Activated T-cell treated with anti-CD3 and anti-CD28 coated beads for 24 hours (primary cell): ENCODE measurements at places on chromosomes 6 and 20.

GRCh38 chr6:134740473-134741199 is 209.3 kb downstream of the ALDH8A1 start:
- no peak for DNase-seq

- DNase-seq: no peak
These were observed 58.7 kb downstream of the SNX5 start for GRCh38 chr20:17909869-17910321.

DNA sequence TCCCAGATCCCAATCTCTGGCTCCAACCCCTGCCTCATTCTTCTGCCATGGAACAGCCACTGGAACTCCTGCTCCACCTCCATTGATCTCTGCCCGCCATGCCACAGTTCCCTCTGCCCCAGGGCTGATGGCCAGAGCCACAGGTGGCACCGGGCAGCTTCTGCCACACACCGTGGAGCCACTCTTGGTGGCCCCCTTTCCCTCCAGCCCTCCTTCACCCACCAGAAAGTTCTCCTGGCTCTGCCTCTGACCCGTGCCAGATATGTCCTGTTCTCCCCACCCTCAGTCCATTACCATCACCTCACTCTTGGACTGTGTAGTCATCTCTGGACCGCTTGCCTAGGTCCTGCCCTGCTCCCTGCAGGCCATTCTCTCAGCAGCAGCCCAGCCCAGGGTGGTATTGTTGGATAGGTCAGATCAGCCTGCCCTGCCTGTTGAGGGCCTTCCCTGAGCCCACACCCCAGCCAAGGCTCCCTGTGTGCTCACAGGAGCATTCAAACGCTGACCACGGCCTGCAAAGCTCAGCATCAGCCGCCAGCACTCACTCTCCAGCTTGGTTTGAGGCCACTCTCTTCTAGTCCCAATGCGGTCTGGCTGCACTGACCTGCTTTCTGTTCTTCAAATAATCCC is 16.8 kb upstream of the SYNDIG1 start:
- no peak for DNase-seq

DNA sequence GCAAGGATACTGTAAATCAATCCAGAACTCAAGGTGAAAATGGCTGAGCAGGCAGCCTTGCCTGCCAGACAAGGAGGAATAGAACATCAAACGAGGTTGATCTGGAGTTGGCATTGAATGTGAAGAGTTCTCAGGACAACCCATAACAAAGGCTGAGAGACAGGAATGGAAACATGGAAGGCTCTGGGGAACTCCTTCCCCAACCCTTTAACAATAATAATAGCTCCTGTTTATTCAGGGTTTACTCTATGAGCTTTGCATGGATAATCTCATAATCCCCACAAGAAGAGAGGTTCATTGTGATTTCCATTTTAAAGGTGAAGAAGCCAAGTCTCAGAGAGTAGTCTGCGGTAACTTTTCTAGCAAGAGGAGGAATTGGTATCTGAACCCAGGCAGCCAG is 151.7 kb downstream of the SOD2 start:
- no peak for DNase-seq

DNA sequence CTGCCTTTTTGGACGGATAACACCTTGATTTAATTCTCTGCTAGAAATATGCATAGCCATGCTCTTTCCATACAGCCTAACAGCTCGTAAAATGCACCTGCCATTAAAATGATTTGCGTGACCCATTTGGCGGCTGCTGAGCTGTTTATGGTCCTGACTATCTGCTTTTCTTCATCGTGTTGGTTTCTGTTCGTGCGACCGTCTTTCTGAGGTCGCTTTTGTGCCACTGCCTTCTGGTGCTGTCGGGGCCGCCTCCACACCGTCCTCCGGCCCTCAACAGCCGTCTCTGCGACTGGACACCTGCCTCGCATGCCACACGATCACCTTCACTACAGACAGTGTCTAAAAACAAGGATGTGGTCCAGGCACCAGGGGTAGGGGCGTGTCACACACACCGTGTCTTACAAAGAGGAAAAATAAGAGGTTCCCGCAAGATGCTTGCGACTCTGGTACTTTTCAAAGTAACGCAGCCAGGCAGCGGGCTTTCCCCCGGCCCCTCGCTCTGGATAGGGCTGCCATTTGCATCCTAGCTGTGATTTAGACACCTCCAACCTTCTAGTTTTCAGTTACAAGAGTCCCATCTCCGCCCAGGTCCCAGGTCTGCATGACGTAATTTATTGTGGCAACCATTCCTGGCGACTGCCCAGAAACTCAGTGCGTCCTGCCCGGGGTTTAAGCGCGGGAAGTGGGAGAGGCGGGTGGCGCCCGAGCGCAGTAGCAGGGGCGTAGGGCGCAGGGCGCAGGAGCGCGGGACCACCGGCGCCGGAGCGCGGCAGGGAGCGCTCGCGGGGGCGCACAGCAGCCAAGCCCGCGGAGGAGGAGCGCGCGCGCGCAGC is at the start of gene STMND1:
STMND1 (plus strand) TSS at position 629 of the 836 bp plus-strand sequence. CDS start 208 bp downstream, outside the sequence.
- no peak for DNase-seq

- no peak for DNase-seq
These were observed 287.2 kb downstream of the QKI start for GRCh38 chr6:163701762-163702161.

GRCh38 chr6:31203345-31203979 is 33.0 kb upstream of the POU5F1 start:
- peak; percentile 61 for DNase-seq

- no peak for DNase-seq
These were observed 83.2 kb upstream of the PAX1 start for GRCh38 chr20:21622097-21622857.

DNA sequence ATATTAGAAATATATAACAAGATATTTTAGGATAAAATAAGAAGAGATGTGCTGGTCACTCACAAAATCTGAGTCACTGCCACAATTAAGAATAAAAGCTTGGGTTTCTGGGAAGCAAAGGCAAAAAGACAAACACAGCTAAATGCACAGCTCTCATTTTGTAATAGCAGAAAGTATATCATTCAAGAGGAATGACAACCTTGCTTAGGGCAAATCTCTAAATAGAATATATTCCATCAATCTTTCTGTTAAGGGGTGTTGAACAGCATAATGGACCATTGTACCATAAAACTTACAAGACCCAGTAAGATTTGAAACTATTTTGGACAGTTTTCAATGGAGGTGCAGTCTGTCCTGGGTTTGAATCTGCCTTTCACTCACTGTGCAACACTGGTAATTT is 464.9 kb upstream of the SOX4 start:
- DNase-seq: no peak

DNA sequence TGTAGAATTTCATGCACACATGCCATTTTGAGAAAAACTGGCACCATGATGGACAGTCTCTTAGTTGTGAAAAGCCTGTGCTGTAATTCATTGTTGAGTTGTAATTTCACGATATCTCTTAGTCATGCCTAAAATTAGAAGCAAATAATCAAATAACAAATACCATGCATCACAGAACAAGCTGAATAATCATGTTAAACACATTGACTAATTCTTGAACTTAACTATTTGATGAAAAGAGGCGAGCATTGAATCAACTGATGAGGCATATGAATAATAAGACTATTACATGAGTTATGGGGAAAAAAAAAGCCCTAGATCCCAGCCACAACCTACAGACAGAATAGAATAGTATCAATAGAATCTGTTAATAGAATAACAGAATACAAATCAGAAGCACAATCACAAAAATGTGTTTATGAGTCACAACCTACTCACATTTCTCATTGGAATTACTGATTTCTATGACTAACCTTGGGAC is 14.2 kb upstream of the RNF217 start:
- DNase-seq: no peak

- DNase-seq: peak; percentile 55
These were observed 1.1 kb downstream of the AMD1 start for GRCh38 chr6:110875548-110876169.
